ENCODE measurements at places on chromosomes 1 and 21.
A peak's percentile ranks its signal among the peaks of the same experiment; 100 is the strongest.

- DNase-seq: no peak
Observed at GRCh38 chr1:192418552-192419285, 101.9 kb downstream of the RGS21 start.

DNA sequence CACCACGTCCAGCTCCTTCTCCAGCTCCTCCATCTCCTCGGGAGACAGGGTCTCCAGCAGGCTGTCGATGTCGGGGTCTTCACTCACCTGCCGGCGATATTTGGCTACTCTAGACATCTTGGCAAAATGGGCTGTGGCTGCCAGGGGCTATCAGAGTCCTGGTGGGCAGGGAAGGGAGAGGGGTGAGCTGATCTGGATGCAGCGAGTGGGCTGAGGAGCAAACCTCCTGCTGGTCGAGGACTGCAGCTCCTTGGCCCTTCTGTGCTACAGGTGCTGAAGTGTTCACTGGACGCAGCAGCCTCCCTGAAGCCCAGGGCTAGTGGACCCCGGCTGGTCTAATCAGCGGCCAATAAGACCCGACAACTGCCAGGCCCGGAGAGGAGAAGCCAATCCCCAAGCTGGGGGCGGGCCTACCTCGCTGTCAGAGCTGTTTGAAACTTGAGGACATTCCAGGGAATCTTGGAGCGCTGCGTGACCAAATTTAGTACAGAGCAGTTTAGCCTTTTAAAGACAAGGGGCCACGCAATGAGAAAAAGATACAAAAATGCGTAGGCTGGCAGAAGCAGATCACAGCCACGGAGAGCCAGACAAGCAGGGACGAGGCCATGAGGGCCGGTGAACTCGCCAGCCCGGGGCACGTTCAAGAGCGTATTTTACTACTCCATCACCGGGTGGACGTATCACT is at the start of gene LMOD1:
TSS of gene LMOD1 (minus strand) at position 325 of the 685 bp plus-strand sequence. CDS start at position 117, 208 bp downstream.
- DNase-seq: peak; percentile 40

DNA sequence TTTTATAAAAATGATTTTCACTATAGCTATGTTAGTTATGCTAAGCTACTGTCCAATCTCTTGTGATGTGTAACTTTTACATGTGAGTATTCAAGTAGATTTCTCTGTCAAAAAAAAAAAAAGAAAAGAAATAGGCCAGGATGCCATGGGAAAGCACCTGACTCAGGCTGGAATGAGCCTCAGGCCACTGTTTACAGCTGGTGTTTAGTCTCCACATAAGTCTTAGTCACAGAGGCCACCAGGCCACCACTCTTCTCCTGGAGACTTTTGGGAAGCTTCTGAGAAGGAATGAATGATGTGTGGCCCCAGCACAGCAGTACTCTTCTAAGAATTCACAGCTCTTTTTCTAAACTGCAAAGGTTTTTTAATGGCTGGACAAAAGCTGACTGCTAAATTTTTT is 48.9 kb downstream of the CHML start:
- DNase-seq: peak; percentile 40

- no peak for DNase-seq
Observed at GRCh38 chr1:33311706-33312412, 9.0 kb downstream of the A3GALT2 start.

GRCh38 chr1:168092566-168093355 is 44.0 kb downstream of the GPR161 start:
- no peak for DNase-seq

GRCh38 chr1:212595229-212595628 is 13.3 kb upstream of the ATF3 start:
- DNase-seq: no peak

GRCh38 chr1:22334860-22335550 is 116.6 kb upstream of the ZBTB40 start:
- no peak for DNase-seq

GRCh38 chr1:178155481-178156255 is 61.8 kb downstream of the RASAL2 start:
- no peak for DNase-seq

- no peak for DNase-seq
Observed at GRCh38 chr1:227073786-227074185, 133.7 kb downstream of the COQ8A start.

DNA sequence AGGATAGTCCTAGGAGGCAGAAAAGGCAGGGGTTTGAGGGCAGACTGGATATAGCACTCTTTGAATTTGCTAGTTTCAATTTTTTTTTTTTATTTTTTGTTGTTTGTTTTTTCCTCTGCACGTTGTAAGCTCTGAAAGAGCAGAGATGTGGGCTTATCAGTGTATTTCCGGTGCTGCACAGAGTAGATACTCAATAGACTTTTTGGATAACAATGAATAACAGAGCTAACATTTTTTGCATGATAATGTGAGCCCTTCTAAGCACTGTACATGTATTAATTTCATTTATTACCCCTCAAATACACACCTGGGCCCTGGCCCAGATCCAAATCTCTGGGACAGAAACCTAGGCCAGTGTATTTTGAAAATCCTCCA is 17.1 kb upstream of the PARP1 start:
- no peak for DNase-seq

GRCh38 chr1:41900603-41901444 is 17.9 kb downstream of the HIVEP3 start:
- DNase-seq: no peak

DNA sequence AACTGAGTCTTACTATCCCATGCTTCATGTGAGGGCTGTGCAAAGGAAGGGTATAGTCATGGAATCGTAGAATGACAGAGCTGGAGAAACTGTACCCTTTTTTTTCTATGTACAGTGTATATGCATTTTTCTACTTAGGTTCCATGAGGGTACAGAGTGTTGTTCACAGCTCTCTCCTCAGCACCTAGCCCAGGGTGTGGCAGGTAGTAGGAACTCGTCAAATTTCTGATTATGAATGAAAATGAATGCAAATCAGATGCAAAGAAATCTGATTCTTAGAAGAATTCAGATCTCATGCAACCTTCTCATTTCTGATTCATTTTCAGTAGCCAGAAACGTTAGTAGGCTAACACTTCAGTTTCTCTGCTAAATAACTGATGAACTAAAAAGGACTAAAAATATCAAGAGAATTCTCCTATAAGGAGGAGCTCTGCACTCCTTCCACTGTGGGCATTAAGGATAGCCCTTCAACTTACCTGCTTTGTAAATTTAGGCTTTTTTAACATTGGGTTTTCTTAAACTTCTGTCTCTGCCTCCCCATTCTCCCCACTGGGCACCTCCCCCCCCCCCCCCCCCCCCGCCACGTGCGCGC is 18.0 kb upstream of the HHAT start:
- no peak for DNase-seq

DNA sequence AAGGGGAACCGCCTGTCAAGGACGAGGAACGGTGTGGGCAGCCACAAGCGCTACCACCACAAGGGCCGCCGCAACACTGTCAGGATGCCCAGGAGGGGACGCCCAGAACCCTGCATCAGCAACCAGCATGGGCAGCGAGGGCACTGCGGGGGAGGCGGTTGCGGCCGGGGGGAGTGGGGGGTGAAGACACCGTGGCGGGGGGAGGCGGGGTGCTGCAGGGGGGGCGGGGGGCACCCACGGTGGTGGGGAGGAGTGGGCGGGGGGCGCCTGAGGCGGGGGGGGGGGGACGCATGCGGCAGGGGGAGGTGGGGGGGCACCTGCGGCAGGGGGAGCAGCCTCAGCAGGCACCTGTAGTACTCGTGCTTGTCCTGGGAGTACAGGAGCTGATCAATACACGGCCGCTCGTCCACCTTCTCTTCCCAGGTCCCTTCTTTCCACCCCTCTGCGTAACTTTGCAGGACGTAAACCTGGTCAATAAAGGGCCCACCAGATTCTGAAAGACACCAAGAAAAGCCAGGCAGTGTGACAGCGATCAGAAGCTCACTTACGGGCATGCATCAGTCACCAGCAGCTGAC is 4.6 kb downstream of the POFUT2 start:
- DNase-seq: no peak

GRCh38 chr21:37462087-37462861 is 95.7 kb downstream of the DYRK1A start:
- DNase-seq: no peak

DNA sequence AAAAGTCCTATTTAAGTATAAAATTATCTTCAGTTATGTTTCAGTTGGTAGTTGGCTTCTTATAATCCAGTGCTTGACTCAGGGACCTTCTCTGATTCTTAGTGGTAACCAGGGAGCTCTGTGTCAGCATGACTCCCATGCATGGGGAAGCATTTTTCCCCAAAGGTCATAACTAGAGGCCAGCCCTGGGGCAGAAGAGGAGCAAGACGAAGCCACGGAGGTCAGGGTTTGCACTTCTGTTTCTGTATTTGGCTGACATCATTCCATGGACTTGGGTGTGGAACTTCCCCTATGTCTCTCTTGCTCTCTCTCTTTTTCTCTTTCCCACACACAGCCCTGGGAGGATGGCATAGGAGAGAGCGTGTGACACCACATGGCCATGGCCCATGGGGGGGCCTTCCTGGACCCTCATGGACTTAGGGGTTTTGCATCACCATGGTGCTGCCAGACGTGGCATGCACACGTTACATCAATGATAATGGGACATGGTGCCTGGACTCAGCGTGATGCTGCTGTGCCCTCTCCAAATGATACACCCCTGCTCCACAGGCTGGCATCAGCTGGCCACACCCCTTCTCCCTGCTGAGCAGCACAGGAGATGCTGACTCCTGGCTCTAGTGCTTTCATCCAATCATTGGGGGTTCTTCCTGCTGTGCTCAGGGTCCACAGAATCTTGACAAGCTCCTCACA is 260.5 kb downstream of the KCNJ6 start:
- DNase-seq: peak; percentile 85

DNA sequence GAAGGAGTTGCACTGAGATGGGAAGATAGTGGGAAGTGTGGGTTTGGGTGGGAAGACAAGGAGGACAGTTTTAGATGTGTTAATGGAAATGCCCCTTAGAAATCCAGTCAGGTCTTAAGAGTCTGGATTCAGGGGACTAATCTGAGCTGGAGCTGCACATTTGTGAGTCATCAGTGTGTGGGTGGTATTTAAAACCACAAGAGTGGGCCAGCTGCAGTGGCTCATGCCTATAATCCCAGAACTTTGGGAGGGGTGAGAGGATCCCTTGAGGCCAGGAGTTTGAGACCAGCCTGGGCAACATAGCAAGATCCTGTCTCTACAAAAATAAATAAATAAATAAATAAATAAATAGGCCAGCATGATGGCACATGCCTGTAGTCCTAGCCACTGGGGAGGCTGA is 40.9 kb upstream of the SLC6A9 start:
- peak; percentile 88 for DNase-seq

DNA sequence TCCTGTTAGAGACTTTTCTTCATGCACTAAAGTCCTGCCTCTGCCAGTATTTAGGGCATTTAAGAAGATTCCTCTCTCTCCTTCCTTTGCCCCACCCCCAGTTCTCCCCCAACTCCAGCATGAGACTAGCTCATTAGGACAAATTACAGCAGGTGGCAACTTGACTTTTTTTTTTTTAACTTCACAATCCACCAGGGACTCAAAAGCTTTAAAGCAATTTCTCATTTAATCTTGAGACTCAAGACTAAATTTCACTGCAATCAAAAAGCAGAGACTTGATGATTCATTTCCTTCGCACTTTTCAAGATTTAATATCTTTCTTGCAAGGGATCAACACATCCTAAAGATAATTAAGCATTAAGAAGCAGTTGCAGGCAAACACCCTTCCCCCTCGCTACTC is 74.9 kb downstream of the WLS start:
- no peak for DNase-seq

DNA sequence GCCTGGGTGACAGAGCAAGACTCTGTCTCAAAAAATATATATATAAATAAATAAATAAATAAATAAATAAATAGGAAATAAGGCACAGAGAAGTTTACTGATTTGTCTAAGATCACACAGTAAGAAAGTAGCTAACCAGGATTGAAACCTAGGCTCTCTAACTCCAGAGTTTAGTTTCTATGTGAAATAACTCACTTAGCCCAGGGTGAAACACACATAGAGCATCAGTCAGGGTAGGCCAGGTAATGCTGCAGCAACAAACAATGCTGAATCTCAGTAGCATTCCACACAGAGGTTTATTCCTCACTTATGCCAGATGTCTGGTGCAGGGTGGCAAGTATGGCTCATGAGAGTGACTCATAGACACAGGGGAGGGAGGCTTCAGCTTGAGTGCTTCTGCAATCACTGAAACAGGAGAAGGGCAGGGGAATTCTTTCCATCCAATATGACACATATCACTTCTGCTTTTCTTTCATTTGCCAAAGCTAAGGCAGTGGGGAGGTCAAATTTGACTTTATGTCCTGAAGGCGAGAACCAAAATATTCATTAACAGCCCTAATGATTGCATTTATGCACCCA is 37.1 kb upstream of the KANK4 start:
- peak; percentile 90 for DNase-seq

DNA sequence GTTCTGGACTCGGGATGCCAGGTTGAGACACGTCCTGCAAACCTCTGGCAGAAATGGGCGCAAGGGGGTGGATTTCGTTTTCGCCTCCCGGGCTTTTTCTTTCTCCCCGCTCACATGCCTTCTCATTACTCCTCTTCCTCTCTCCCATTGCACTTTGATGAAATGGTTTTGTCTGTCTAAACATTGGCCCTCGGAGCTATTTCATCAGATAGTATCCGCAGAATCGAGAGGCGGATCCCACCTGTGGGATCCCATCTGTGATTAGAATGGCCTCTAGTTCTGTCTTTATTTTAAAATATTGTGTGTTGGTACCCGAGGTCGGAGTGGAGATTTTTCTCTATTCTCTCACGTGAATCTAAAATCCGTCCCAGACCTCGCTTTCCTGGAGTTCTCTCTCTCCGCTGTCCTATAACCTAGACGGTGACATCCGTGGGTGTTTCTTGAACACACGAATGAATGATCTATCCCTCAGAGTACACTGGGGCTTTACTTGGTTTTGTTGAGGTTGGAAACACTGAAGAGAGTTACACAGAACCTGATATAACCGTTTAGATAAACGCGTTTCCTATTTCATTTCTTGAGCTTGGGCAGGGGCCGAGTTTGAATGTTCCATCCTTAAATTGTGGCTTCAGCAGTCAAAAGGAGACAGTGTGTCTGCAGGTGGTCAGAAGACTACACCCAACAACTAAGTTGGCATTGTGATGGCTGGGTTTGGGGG is 2.0 kb downstream of the EDARADD start:
- no peak for DNase-seq

DNA sequence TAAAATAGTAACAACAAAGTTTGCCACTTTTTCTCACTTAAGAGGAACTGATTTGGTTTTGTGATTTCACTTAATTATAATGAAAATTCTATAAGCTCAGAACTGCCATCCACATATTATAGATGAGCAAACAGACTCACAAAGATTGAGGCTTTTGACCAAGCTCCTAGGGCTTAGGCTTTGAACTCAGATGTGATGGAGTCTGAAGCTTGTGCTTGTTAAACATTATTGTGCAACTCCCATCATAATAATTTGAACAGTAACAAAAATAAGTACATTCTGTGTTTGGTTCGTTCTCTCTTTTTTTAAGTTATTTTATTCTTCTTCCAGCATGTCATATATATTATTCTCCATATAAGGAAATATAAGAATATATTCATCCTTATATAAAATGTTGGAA is 403.4 kb downstream of the PTPRC start:
- no peak for DNase-seq

GRCh38 chr1:155776414-155776813 is 80.6 kb downstream of the GON4L start:
- DNase-seq: peak; percentile 40

- DNase-seq: no peak
Observed at GRCh38 chr1:211335522-211336157, 9.0 kb downstream of the TRAF5 start.

GRCh38 chr1:3457910-3458883 is 3.7 kb downstream of the ARHGEF16 start:
- DNase-seq: peak; percentile 39
